ENCODE measurements at places on chromosomes 1 and 21.

DNA sequence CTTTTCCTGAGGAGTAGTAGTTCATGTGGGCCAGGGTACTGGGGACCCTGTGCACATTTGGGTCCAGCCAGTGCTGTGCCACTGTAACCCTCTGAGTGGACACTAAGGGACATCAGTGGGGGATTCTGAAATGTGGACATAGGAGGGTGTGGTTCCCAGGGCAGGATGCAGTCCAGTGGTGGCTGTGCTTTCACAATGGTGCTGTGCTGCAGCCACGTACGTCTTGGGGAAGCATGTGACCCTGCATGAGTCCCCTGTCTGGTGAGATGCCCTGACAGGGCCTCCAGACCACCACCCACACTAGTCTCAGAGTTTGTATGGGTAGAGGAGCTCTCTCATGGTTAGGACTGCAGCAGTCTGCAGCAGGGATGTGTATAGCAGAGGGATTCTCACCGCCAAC, 37.8 kb upstream of the WNT2B start:
- DNase-seq, result no peak

DNA sequence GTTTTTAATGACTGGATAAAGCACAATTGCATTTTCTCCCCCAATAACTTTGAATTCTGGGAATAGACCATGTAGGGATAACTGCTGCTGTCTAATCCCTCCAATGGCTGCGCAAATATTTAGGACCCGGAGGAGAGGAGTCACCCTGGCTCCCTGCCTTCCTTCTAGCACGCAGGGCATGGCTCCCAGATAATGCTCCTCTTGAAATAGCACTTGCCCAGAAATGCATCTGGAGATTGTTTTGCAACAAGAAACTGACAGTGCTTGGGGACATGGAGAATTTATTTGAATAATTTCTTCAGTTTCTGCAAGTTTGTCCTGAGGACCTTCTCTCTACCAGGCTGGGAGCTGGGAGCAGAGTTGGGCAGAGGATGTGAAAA, 83.5 kb downstream of the MAN1C1 start:
- DNase-seq, result no peak

- no peak for DNase-seq
These were observed 18.0 kb downstream of the TIE1 start for GRCh38 chr1:43318831-43319230.

- no peak for DNase-seq
These were observed 232.5 kb upstream of the JUN start for GRCh38 chr1:59016390-59016789.

- DNase-seq, result no peak
These were observed 37.3 kb downstream of the MACO1 start for GRCh38 chr1:25468033-25468432.

- peak; percentile 27 for DNase-seq
These were observed 12.7 kb downstream of the CSF1 start for GRCh38 chr1:109923131-109923945.

DNA sequence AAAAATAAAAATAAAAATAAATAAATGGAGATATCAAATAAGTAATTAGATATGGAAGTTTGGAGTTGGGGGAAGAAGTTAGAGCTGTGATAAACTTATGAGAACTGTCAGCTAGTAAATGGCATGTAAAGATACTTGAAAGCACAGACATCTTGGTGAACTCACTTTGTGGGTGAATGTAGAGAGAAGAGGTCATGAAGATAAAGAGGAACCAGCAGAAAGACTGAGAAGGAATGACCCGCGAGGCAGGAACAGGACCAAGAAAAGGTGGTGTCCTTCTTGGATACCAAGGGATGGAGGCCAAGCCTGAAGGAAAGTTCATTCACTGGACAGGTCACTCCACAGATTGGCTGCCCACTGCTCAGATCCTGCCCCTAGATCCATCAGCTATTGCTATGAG, 4.7 kb upstream of the CAPZB start:
- no peak for DNase-seq

- peak; percentile 97 for DNase-seq
These were observed at the start of gene TAF13 for GRCh38 chr1:109075531-109076490. TSS of gene TAF13 (minus strand) at chr1:109076003. CDS start at chr1:109075947, 56 bp downstream.
